A549 treated with AZD2906 at 1 μM for 4 hours (cell line): ENCODE measurements at places on chromosomes 5 and 9. TPM values are rescaled to one million over a fixed set of nuclear protein-coding genes. Genes with fewer than 3 reads are reported as not detected.

Gene SMIM32
- not detected in 5 replicates for total RNA-seq

Gene KCNT1
- 0.02 to 0.05 TPM in 2 of 5 replicates, not detected in the others for total RNA-seq

Gene DBH
- not detected in 5 replicates for total RNA-seq

Gene NR5A1
- 0.07 to 0.20 TPM (median 0.17 TPM) in 5 replicates for total RNA-seq

Gene GHR
- 0.02 to 0.05 TPM (median 0.02 TPM) in 5 replicates for total RNA-seq

Gene BTNL8
- 0.06 TPM in 1 of 5 replicates, not detected in the others for total RNA-seq

Gene ALAD
- 12.9 to 17.1 TPM (median 14.3 TPM) in 5 replicates for total RNA-seq

Gene MEIKIN
- total RNA-seq, result not detected in 5 replicates
